Keratinocyte (primary cell): ENCODE measurements at places on chromosomes 3 and 15. TPM values are rescaled to one million over a fixed set of nuclear protein-coding genes. Genes with fewer than 3 reads are reported as not detected.
A peak's percentile ranks its signal among the peaks of the same experiment; 100 is the strongest.

Gene CLASP2
- 31.4 to 49.5 TPM (median 34.4 TPM) in 3 replicates for polyA plus RNA-seq

Gene DGKG
- 0.04 to 0.52 TPM (median 0.22 TPM) in 3 replicates for polyA plus RNA-seq

Gene LRRC49
- polyA plus RNA-seq: 7.1 to 9.9 TPM (median 7.9 TPM) in 3 replicates

Gene TNFAIP8L3
- 0.51 to 0.85 TPM (median 0.52 TPM) in 3 replicates for polyA plus RNA-seq

Gene GNAT1
- polyA plus RNA-seq: 0.05 to 0.12 TPM in 2 of 3 replicates, not detected in the other

Gene CPNE9
- not detected in 3 replicates for polyA plus RNA-seq

Gene GOLGA8R
- polyA plus RNA-seq: 0.12 to 0.20 TPM (median 0.17 TPM) in 3 replicates

Gene RNF123
- polyA plus RNA-seq: 18.1 to 34.4 TPM (median 20.4 TPM) in 3 replicates

- H3K4me1 ChIP-seq: no peaks in the 10 kb centered on the region
- H3K27me3 ChIP-seq: no peaks in the 10 kb centered on the region
- no peaks in the 10 kb centered on the region for H3K36me3 ChIP-seq
- no peak overlapping the region for H3K4me3 ChIP-seq
- H3K27ac ChIP-seq: no peak overlapping the region
Measured at GRCh38 chr3:22951910-22952309, 251.2 kb upstream of the UBE2E2 start.

DNA sequence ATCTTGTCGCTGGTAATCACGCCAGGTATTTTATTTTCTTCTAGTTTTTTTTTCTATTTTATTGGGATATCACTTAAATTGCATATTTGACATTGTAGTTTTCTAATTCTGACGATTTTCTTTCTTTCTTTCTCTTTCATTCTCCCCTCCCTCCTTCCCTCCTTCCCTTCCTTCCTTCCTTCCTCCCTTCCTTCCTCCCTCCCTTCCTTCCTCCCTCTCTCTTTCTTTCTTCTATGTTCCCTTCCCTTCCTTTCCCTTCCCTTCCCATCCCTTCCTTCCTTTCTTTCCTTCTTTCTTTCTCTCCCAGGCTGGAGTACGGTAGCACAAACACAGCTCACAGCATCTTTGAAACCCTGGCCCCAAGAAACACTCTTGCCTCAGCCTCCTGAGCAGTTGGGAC, 100.6 kb upstream of the BCL6 start:
- H3K4me3 ChIP-seq: no peak overlapping the region
- no peaks in the 10 kb centered on the region for H3K4me1 ChIP-seq
- H3K36me3 ChIP-seq: no peaks in the 10 kb centered on the region
- no peak overlapping the region for H3K27ac ChIP-seq
- H3K27me3 ChIP-seq: no peaks in the 10 kb centered on the region
- no peak for DNase-seq

DNA sequence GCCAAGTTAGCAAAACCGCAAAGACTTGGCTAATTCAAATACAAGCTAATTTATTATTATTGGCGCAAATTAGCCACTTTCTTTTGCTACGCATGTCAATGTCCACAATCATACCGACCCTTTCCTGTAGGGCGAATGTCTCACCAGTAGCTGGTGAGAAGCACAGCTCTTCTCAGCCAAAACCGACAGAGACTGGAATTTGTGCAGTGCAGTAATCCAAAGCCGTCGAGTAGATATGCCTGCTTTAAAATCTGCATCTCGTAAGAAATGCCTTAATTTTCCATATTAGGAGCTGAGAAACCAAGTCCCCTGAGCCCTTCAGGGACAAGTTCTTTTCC, 614 bp upstream of the MINDY2 start:
- H3K36me3 ChIP-seq: peaks cover 2% of the 10 kb centered on the region
- H3K4me1 ChIP-seq: peaks cover 2% of the 10 kb centered on the region
- H3K27me3 ChIP-seq: no peaks in the 10 kb centered on the region
- DNase-seq: no peak
- peak overlapping the region; percentile 85 for H3K27ac ChIP-seq

- no peak overlapping the region for H3K27ac ChIP-seq
- peaks cover 27% of the 10 kb centered on the region for H3K4me1 ChIP-seq
- no peaks in the 10 kb centered on the region for H3K27me3 ChIP-seq
- no peaks in the 10 kb centered on the region for H3K36me3 ChIP-seq
Measured at GRCh38 chr3:159455741-159456181, 532.9 kb upstream of the IL12A start.

- no peak overlapping the region for H3K4me3 ChIP-seq
- H3K4me1 ChIP-seq: no peaks in the 10 kb centered on the region
- H3K27ac ChIP-seq: no peak overlapping the region
- H3K36me3 ChIP-seq: no peaks in the 10 kb centered on the region
Measured at GRCh38 chr3:89527736-89528305, 420.4 kb downstream of the EPHA3 start.

GRCh38 chr3:161550491-161551195, 54.0 kb downstream of the OTOL1 start:
- H3K36me3 ChIP-seq: no peaks in the 10 kb centered on the region
- no peaks in the 10 kb centered on the region for H3K27me3 ChIP-seq
- H3K4me1 ChIP-seq: no peaks in the 10 kb centered on the region
- H3K4me3 ChIP-seq: no peak overlapping the region
- no peak overlapping the region for H3K27ac ChIP-seq
- DNase-seq: no peak

DNA sequence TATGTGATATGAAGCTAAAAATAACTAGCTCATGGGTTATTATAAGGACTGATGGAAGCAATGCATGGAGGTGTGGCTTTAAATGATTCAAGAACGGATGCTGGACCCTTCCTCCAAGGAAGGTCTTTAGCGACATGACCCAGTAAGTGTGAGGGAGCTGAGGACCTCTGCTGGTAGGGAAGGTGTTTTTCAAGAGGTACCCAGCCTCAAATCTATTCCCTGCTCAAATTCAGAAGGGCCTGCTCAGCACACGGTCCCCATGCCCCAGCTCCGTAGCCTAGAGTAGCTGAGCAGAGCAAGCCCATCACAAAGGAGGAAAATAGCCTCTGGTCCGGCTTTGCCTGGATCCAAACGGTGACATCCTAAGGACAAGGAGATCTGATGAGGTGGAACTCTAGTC, 266.2 kb upstream of the IGF1R start:
- no peak overlapping the region for H3K4me3 ChIP-seq
- no peak overlapping the region for H3K27ac ChIP-seq
- H3K36me3 ChIP-seq: no peaks in the 10 kb centered on the region
- no peak for DNase-seq
- no peaks in the 10 kb centered on the region for H3K27me3 ChIP-seq
- H3K4me1 ChIP-seq: no peaks in the 10 kb centered on the region

- H3K36me3 ChIP-seq: no peaks in the 10 kb centered on the region
- no peak overlapping the region for H3K4me3 ChIP-seq
- H3K27ac ChIP-seq: no peak overlapping the region
- H3K4me1 ChIP-seq: peaks cover 40% of the 10 kb centered on the region
- DNase-seq: no peak
Measured at GRCh38 chr15:45858491-45858890, 223.7 kb downstream of the SQOR start.

- no peak overlapping the region for H3K27ac ChIP-seq
- no peaks in the 10 kb centered on the region for H3K36me3 ChIP-seq
- H3K27me3 ChIP-seq: no peaks in the 10 kb centered on the region
- DNase-seq: no peak
- H3K4me1 ChIP-seq: no peaks in the 10 kb centered on the region
Measured at GRCh38 chr15:48617619-48618018, 27.9 kb downstream of the FBN1 start.

DNA sequence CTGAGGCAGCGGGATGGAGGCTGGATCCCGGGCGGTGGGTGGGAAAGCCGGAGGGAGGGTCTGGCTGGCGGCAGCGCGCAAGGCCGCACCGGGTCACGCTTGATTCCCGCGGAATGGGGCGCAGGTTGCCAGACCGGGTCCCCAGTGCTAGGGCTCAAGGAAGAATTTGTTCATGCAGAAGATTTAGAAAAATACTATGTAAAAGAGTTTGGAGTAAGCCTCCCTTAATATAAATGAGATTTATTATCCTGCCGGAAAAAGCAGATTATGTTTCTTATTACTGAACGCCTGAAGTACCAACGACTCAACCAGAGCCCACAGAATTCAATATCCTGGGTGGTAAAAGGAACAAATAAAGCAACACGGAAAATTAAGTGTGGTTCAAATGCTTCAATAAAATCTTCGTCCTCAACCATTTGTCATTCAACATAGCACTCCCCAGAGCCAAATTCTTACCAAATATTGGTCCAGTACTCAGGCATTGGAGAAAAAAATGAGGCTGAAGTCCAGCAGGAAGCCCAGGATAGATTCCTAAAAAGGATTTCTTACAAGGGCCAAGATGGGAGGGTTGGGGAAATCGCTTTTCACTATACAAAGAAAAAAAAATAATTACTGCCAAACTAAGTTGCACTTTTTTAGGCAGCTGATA, 1.2 kb upstream of the ZBTB20 start:
- H3K27ac ChIP-seq: peak overlapping the region; percentile 69
- no peaks in the 10 kb centered on the region for H3K27me3 ChIP-seq
- DNase-seq: no peak
- peaks cover 6% of the 10 kb centered on the region for H3K4me1 ChIP-seq

GRCh38 chr3:129481766-129482332, 41.8 kb downstream of the IFT122 start:
- peak overlapping the region; percentile 31 for H3K27ac ChIP-seq
- no peaks in the 10 kb centered on the region for H3K27me3 ChIP-seq
- peaks cover 14% of the 10 kb centered on the region for H3K4me1 ChIP-seq
- H3K4me3 ChIP-seq: no peak overlapping the region
- H3K36me3 ChIP-seq: peaks cover 6% of the 10 kb centered on the region

- no peaks in the 10 kb centered on the region for H3K36me3 ChIP-seq
- no peaks in the 10 kb centered on the region for H3K4me1 ChIP-seq
- H3K27me3 ChIP-seq: no peaks in the 10 kb centered on the region
- H3K4me3 ChIP-seq: no peak overlapping the region
- no peak for DNase-seq
- no peak overlapping the region for H3K27ac ChIP-seq
Measured at GRCh38 chr3:161042023-161042501, 63.1 kb downstream of the B3GALNT1 start.

GRCh38 chr3:73622091-73622805, 2.5 kb downstream of the PDZRN3 start:
- H3K27me3 ChIP-seq: peaks cover 29% of the 10 kb centered on the region
- no peaks in the 10 kb centered on the region for H3K36me3 ChIP-seq
- DNase-seq: no peak
- no peak overlapping the region for H3K27ac ChIP-seq

DNA sequence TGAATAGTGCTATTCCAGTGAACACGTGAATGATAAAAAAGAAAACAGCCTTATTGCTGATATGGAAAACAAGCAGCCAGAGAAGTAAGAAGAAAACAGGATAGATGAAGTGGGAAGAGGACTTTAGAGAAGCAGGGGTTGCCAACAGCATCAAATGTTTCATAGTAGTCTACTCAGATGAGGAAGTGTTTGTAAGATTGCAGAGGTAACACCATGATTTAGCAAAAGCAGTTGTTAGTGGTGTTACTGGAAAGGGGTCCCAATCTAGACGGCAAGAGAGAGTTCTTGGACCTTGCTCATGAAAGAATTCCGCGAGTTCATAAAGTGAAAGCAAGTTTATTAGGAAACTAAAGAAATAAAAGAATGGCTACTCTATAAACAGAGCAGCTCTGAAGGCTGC, 108.8 kb upstream of the MCTP2 start:
- no peaks in the 10 kb centered on the region for H3K36me3 ChIP-seq
- no peak overlapping the region for H3K27ac ChIP-seq
- H3K4me3 ChIP-seq: no peak overlapping the region
- H3K27me3 ChIP-seq: no peaks in the 10 kb centered on the region

DNA sequence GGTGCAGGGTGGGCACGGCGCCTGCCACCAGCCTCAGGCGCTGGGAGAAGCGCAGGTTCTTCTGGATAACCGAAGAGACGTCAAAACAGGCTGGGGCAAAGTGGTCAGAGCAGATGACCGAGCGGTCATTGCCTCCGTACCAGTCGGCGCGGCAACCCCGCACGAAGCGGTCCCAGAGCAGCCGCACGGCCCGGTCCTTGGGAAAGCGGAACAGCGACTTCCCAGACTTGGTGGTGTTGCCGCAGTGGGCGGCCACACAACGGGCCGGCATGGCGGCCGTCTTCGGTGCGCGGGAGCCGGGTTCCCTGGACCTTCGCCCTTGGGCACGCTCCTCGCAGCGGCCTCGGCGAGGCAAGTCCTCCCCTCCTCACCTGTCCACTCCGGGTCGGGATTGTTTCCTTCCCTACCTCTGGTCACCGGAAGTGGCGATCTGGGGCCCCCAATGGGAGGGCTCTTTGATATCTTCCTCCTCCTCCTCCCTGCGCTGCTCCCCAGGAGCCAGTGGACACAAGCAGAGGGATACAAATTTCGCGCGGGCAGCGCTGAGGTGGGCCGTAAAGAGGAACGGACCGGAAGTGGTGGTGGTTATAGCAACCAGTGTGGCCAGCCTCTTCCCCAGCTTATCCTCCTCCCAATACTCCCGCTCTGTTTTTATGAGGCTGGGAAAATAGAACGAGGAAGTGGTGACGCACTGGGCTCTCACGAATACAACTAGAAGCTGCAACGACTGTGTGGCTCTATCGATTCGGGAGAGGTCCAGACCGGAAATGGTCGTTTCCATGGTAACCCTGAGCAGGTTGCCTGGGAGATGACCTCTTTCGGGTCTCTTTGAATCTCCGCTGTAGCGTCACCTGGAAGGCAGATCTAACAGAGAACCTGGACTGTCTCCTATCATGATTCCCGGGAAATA, at the start of the genes LRRC49 and THAP10:
LRRC49 (plus strand) TSS at position 825 of the 910 bp plus-strand sequence; CDS start at position 894, 69 bp downstream.
THAP10 (minus strand) TSS at position 432 of the 910 bp plus-strand sequence; CDS start at position 271, 161 bp downstream.
- peaks cover 23% of the 10 kb centered on the region for H3K4me1 ChIP-seq
- H3K4me3 ChIP-seq: peak within 1 kb of the TSS; percentile 94
- peak; percentile 58 for DNase-seq
- peak within 1 kb of the TSS; percentile 84 for H3K27ac ChIP-seq
- H3K27me3 ChIP-seq: no peaks in the 10 kb centered on the region

DNA sequence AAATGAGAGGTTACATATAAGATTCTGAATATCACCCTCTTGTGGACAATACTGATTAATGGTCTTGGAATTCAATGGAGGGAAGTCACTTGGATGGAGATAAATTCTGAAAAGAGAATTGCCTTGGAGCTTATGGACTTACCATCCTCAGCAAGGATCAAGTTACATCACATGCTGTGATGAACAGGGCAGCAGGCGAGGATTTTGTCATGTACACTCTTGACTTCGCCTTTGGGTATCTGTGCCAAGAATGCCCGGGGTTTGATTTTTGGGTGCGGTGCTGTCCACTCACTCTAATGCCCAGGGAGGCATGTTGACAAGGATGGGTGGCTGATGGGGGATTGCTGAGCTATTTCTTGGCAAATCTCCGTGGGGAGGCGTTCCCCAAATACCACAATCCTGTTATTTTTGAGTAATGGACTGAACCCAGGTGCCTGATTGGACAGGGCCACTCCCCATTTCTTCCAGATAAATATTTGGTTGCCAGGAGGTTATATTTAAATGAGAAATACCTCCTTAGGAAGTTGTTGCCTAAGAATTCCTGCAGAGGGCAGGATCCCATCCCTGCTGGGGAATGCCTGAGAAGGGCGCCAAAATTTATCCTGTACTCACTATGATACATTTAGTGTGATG, 96.3 kb downstream of the TPRG1 start:
- peak; percentile 97 for DNase-seq
- no peak overlapping the region for H3K4me3 ChIP-seq
- no peaks in the 10 kb centered on the region for H3K36me3 ChIP-seq
- H3K27me3 ChIP-seq: no peaks in the 10 kb centered on the region
- peak overlapping the region; percentile 66 for H3K27ac ChIP-seq

DNA sequence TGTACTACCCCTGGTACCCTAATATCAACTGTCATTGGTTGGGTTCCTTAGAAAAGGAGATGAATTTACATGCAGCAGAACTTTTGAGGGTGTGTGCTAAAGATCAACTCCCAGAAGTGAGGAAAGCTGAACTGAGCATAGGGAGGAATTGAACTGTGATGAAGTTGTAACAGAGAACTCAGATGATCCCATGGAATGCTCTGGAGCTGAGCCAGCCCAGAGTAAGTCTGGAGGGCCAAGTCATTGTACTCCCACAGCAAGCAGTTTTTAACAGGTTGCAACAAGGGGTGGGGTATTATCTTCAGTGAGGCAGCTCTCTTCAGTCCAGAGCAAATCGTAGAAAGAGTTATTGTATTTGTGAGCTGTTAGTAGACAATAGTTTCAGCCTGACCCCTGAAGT, 572.3 kb downstream of the PYDC2 start:
- no peaks in the 10 kb centered on the region for H3K4me1 ChIP-seq
- H3K4me3 ChIP-seq: no peak overlapping the region
- no peak for DNase-seq
- no peaks in the 10 kb centered on the region for H3K27me3 ChIP-seq
- no peak overlapping the region for H3K27ac ChIP-seq
- H3K36me3 ChIP-seq: no peaks in the 10 kb centered on the region
